ENCODE measurements at places on chromosomes 16 and 17. TPM values are rescaled to one million over a fixed set of nuclear protein-coding genes. Genes with fewer than 3 reads are reported as not detected.
A peak's percentile ranks its signal among the peaks of the same experiment; 100 is the strongest.

DNA sequence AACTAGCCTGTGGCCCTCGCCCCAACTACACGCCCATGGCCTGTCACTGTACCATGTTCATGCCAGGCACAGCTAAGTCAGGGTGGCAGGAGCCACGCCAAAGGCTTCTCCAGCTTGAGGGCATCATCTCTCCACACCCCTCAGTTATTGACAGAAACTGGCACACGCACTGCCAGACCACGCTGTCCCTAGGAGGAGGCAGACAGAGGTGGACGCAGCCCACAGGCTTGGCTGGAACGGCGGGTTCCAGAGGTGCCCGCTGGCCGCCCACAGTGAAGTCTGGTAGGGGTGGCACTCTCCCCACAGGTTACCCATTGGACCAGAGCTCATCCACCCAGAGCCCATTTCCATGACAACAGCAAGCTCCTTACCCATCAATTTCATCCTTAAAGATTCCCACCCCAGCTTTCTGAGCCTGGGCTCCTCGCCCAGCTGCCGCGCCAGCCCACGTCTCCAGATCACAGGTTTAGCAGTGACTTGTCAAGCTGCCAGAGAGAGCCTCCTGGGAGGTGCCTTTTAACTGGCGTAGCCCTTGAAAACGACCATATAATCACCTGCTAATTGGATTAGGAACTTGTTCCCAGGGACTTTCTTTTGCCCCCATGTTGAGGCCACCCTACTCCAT is 27.9 kb downstream of the RPRML start:
- no peaks in the 10 kb centered on the region for H3K4me1 ChIP-seq
- no peak overlapping the region for H3K4me3 ChIP-seq
- no peak overlapping the region for H3K27ac ChIP-seq

DNA sequence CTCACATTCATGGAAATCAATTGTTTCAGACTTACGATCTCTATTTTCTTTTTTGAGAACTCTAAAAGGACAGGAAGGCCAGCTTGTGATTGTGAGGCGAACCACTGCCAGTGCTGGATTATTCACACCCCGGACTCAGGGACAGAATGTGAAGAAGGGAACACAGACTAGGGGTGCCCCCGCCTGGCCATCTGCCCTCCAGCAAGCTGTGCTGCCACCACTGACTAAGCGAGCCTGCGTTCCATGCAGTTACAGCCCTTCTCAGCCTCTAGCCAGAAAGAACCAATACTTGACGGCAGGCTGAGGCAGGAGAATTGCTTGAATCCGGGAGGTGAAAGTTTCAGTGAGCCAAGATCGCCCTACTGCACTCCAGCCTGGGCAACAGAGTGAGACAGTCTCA is 2.8 kb downstream of the HAGH start:
- DNase-seq = peak; percentile 10
- no peaks in the 10 kb centered on the region for H3K27me3 ChIP-seq
- no peak overlapping the region for H3K4me3 ChIP-seq
- H3K27ac ChIP-seq = no peak overlapping the region

GRCh38 chr17:74542727-74543383 is 3.1 kb downstream of the CD300C start:
- no peak overlapping the region for H3K4me3 ChIP-seq
- peaks cover 12% of the 10 kb centered on the region for H3K27me3 ChIP-seq

DNA sequence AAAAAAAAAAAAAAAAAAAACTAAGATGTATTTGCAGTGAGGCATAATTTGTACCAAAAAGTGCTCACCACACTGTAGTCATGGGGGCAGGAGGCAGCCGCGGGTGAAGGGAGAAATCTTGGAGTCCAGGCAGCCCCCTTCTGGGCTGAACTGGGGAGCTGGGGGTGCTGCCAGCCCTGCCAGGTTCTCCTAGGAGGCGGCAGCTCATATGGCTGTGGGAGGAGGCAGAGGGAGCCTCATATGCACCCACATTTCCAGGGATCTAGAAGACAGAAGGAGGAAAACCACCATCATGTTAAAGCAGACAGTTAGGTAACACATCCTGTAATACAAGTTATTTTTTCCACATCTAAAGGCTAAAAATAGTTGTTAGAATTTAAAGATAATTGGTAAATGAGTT is 16.3 kb downstream of the MAPT start:
- no peak for DNase-seq
- peaks cover 24% of the 10 kb centered on the region for H3K4me1 ChIP-seq
- H3K27ac ChIP-seq = no peak overlapping the region
- H3K4me3 ChIP-seq = no peak overlapping the region
- peaks cover 32% of the 10 kb centered on the region for H3K27me3 ChIP-seq

DNA sequence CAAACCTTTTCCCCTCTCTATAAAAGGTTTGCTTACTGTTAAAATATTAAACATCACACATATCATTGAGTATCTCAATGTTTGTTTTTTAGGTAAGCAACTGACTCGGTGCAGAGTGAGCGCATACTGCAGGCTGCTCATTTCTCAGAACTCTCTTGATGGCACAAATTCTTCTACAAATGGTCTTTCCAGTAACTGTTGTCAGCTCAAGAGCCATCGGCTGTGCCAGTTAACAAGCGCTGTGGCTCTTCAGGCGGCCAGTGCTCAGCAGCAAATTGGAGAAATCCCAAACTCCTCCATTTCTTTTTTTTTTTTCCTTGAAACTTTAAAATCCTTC is 8.6 kb downstream of the ABCA3 start:
- DNase-seq = no peak
- H3K4me1 ChIP-seq = no peaks in the 10 kb centered on the region
- H3K36me3 ChIP-seq = no peaks in the 10 kb centered on the region
- H3K4me3 ChIP-seq = no peak overlapping the region
- peaks cover 7% of the 10 kb centered on the region for H3K27me3 ChIP-seq

DNA sequence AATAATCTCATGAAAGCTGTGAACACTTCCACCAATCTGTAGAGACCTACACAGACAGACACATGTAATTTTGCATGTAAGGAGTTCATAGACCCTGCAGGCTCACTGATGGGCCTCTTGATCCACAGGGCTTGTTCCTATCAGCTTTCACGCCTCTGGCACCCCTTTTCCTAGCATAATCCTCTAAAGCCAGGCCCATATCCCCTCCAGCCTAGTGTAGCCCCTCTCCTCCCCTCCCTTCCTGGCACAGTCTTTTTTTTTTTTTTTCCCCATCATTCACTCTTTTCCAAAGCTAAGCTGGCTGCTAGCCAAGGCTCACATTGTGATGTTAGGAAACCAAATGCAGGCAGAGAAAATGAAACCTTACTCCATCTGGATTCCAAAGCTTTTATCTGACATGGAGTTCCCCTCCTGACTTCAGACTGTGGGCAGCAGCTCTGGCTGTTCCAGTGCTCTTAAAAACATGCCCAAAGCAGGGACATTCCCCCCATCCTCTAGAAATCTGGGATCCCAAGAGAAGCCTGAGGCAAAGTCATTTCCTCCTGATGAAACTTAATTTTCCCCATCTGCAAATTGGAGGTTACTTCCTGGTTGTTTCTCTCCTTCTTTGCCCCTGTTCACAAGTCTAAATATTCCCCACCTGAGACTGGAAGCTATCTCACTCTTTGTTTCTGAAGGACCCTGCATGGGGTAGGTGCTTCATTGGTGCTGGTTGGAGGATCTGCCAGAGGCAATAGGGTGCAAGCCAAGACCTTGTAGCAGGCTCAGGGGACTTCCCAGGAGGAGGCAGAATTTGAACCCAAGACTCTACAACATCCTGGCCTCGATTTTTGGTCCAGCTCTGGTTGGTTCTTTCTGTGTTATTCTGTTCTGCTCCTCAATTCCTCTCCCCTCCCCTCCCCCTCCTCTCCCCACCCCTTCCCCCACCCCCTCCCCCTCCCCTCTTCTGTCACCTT is 9.9 kb upstream of the CCL5 start:
- peak overlapping the region; percentile 68 for H3K4me3 ChIP-seq
- H3K27me3 ChIP-seq = no peaks in the 10 kb centered on the region
- no peak overlapping the region for H3K27ac ChIP-seq
- no peaks in the 10 kb centered on the region for H3K36me3 ChIP-seq
- peaks cover 52% of the 10 kb centered on the region for H3K4me1 ChIP-seq
- DNase-seq = no peak

The WNT3 gene
- 0.53 TPM for total RNA-seq

The AMFR gene
- total RNA-seq = 70.1 TPM

The MSRB1 gene
- total RNA-seq = 17.9 TPM

The CHD9NB gene
- 0.46 TPM for total RNA-seq

Data from activated T-cell treated with anti-CD3 and anti-CD28 coated beads, Interleukin-2, amount 50 U/mL, for 72 hours (primary cell).